ENCODE measurements at places on chromosomes 7 and 10.

DNA sequence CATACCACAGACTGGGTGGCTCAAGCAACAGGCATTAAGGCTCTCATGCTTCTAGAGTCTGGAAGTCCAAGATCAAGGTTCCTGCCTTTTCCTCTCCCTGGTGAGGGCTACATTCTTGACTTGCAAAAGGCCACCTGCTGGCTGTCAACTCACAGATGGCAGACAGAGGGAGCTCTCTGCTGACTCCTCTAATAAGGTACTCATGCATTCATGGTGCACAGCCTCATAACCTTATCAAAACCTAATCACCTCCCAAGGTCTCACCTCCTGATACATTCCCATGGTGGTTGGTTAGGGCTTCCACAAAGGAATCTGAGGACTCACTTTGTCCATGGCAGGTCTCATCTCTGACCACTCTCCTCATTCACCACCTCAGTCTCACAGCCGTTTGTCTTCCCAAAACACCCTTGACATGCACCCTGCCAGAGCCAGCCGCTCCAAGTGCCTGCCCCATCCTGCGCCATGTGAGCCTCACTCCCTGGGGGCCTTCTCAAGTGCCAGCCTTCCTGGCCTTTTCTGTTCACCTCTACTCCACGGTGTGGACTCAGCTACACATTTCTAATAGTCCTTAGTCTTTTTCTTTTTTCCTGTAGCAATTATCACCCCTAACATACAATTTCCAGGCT is 400.3 kb upstream of the ADARB2 start:
- no peak for DNase-seq

DNA sequence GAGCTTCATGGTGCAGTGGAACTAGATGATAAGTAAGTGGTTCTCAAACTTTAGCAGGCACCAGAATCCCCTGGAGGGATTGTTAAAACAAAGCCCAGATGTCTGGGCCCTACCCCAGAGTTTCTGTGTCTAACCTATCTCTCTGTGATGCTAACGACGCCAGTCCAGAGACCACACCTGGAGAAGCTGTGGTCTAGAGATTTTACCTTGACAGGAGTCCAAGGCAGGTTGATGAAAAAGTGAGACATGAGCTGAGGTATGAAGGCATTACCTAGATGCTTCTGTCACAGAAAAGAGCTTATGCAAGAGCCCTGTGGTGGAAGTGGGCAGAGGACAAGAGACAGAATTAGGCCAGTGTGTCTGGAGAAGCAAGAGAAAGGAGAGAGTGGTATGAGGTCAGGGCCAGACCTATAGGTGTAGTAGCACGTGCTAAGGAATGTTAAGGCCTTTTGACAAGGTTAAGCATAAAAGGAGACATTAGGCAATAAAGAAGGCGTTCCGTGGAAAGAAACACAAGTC is 184.3 kb upstream of the TCF7L2 start:
- DNase-seq: no peak

GRCh38 chr7:77328669-77329068 is 87.5 kb downstream of the GSAP start:
- DNase-seq: no peak

DNA sequence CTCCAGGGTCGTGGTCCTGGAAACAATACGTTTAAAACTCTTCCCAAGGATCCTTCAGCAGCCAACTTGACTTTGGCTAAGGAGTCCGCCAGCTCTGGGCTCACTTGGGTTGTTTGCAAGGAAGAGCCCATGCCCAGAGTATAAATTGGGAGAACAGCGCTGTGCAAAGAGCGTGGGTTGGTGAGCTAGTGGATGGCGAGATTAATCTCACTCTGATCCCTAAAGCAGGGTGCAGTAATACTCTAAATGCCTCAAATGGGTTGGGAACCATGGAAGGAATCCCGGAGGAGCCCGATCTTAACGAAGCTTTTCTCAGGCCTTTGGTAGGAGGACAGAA is 495 bp upstream of the SDHAF3 start:
- no peak for DNase-seq

DNA sequence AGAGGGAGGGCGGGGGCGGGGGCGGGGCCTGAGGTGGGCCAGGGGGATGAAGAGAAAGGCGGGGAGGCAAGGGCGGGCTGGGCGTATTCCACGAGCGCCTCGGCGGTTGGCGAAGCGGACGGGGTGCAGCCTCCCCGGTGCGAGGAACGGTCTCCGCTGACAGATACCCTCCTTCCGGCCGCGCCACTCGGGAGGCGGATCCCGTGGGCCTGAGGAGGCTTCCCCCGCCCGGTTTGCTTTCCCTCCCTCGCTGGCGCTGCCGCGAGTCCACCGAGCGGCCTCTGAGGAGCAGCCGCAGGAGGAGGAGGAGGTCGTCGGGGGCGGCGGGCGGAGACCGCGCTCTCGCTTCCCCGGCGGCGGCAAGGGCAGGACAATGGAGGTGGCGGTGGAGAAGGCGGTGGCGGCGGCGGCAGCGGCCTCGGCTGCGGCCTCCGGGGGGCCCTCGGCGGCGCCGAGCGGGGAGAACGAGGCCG is at the start of gene TRIM24:
Gene TRIM24 (plus strand): TSS at position 84 of the 473 bp plus-strand sequence. CDS start 290 bp downstream, at position 374.
- peak; percentile 94 for DNase-seq

GRCh38 chr7:109449760-109450159 is 880.1 kb downstream of the DNAJB9 start:
- DNase-seq: no peak

DNA sequence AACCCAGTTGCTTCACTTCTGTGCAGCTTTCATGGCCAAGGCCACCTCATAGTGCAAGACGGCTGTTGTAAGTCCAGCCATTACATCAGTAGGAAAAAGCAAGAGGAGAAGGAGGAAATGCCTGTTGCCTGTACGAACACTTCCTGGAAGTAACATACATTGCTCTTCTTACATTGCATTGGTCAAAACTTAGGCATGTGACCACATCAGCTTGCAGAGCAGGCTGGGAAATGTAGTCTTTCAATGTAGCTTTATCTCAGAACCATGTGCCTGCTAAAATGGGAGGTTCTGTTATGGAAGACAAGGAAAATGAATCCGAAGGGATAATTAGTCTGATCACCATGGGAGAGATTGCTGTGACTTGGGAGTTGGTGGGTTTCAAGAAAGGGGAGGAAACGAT is 4.3 kb downstream of the SLC29A3 start:
- DNase-seq: no peak

GRCh38 chr10:131230641-131231322 is 80.7 kb downstream of the TCERG1L start:
- no peak for DNase-seq

GRCh38 chr10:72502581-72502980 is 123.3 kb downstream of the MICU1 start:
- no peak for DNase-seq

DNA sequence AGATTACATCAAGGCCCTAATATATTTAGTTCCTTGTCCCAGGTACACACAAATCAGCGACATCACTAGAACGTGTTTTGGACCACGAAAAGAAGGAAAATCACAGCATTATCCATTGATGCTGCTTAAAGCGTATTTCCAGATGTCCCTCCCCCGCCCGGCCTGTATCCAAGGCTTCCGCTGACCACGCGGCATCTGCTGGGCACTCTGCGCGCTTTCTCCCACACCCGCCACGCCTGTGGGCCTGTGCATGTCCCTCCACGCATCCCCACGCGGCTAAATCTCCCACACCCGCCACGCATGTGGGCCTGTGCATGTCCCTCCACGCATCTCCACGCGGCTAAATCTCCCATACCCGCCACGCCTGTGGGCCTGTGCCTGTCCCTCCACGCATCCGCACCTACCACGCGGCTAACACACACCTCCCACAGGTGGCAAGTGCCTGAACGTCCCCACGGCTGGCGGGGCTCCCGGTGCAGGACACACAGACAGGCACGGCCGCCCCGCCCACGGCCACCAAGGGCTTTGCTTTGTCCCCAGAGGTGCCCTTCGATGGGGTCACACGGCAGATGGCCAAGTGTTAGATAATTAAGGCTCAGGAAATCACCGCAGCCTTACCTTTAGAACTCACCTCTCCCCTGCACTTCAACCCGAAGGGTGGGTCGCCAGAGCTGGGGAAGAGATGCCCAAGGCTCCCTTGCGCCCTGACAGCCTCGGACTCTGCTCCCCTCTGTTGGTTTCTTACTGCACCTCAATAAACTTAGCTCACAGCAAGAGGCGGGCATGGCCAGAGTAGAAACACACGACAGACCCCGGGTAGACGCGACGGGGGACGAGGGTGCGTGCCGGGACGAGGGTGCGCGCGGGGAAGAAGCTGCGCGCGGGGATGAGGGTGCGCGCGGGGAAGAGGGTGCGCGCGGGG is 49.5 kb downstream of the DIP2C start:
- DNase-seq: no peak

DNA sequence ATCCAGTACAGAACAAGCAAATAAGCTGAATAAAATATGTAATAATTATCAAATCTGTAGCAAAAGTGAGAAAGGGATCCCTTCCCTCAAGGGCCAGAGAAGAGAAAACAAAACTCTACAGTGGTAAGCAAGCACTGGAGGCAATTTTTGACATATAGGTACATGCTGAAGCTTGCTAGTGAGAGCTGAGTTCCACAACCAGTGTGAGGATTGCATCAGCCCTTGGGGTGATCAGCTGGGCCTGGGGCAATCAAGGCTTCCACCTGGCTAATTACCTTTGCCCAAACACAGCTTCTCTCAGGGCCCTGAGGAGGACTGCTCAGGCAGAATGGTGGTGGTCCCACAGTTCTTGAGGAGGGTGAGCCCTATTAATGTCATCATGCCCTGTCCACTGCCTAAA is 134.4 kb upstream of the DLX6 start:
- no peak for DNase-seq

DNA sequence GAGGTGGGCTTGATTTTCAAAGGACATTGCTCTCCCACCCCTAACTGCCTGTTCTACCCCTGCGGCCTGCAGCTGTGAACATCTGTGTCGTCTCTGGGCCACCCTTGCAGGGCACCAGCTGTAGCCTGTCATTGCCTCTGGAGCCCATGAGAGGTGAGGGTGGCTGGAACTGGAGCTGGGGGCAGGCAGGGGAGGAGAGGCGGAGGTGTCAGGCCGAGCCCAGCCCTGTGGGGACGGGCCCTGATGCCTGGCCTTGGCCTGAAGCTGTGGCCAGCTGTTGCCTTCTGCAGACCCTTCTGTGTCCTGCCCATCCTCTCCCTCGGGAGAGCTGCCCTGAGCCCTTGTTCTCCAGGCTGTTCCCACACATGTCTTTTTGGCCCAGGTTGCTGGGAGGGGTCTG is 44.5 kb downstream of the PALD1 start:
- no peak for DNase-seq

DNA sequence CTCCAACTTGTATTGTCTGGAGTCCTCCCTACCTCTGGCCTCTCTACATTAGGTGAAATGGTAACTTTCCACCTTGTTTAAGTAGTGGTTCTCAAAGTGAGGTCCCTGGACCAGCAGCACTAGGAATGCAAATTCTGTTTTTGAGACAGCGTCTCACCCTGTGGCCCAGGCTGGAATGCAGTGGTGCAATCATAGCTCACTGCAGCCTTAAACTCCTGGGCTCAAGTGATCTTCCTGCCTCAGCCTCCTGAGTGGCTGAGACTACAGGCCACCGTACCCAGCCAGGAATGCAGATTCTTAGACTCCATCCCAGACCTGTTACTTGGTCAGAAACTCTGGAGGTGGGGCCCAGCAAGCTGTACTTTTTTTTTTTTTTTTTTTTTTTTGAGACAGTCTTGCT is 6.8 kb upstream of the TBL2 start:
- DNase-seq: no peak

DNA sequence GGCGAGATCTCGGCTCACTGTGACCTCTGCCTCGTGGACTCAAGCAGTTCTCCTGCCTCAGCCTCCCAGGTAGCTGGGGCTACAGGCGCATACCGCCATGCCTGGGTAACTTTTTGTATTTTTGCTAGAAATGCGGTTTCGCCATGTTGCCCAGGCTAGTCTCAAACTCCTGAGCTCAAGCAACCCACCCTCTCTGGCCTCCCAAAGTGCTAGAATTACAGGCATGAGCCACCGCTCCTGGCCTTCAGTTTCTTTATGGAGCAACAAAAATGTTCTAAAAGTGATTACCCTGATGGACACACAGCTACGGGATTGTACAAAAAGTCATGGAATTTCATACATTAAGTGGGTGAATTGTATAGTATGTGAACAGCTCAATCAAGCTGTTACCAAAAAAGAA is 216.0 kb downstream of the CALN1 start:
- no peak for DNase-seq

DNA sequence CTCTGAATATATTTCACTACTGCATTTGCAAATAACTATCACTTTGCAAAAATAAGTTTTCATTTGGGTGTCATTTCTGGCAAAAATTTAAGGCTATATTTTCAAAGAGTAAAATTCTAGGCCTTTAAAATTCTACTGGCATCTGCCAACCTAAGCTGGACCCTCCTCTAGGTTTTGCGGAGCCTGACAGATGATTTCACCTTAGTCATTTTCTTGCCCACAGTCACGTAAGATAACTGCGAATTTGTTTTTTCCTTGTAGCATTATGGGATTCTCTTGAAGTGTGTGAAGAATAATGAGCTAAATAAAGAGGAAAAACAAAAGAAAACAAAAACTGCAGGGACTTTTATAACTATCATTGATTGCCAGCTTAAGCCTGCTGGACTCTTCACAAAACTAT is 7.8 kb downstream of the MEOX2 start:
- no peak for DNase-seq

DNA sequence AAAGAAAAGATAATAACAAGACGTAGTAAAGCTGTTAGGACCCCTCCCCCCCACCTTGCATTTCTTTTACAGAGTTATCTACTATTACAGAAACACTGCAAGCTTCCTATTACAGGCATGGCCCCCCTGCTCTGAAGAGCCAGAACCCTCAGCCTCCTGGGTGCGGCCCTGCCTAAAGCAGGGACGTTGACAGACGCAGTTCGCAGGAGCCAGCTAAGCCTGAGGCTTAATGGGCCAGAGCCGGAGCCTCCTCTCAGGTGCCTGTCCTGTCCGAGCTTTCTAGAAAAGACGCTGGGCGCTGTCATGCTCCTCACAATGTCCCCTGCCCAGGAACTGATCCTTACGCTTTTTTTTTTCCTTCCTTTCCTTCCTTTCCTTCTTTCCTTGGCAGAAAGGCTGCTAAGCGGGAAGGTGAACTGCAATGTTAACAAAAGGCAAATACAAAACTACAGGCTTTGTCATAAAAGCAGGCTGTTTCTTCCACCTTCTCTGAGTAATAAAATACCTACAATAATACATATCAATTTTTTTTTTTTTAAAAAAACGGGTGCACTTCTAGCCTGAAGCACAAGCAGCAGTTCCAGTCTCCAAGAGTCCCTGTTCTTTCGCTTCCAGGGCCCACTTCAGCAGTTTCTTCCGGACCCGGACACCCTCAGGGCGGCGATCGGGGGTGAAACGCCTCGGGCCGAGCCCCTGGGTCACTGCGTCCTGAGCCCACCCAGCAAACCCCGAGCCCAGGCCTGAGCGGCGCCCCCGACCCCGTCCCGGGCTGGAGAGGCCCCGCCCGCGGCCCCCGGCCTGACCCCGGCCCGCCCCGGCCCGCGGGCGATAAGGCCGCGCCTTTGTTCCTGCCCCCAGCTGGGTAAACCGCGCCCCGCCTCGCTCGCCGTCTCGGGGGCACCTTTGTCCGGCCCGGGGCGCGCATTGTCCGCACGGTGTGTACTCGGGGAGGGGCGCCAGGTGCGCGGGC is 11.2 kb downstream of the MNX1 start:
- DNase-seq: peak; percentile 52

GRCh38 chr7:83649701-83650100 is 762 bp upstream of the SEMA3E start:
- no peak for DNase-seq

Data from activated CD8-positive, alpha-beta memory T cell treated with anti-CD3 and anti-CD28 coated beads for 24 hours (primary cell).